Kidney (tissue), 22 donors: ENCODE measurements at places on chromosomes 6 and 20.

- peaks cover 6% of the 10 kb centered on the region for H3K4me1 ChIP-seq
- no peak overlapping the region for H3K4me3 ChIP-seq
- H3K27ac ChIP-seq, result no peak overlapping the region
- H3K36me3 ChIP-seq, result no peaks in the 10 kb centered on the region
Measured at GRCh38 chr6:157861184-157861583, 38.1 kb downstream of the SNX9 start.

GRCh38 chr6:88513920-88514319, 347.8 kb upstream of the CNR1 start:
- no peaks in the 10 kb centered on the region for H3K27me3 ChIP-seq
- H3K27ac ChIP-seq, result no peak overlapping the region
- DNase-seq, result no peak
- H3K36me3 ChIP-seq, result no peaks in the 10 kb centered on the region
- no peak overlapping the region for H3K4me3 ChIP-seq

DNA sequence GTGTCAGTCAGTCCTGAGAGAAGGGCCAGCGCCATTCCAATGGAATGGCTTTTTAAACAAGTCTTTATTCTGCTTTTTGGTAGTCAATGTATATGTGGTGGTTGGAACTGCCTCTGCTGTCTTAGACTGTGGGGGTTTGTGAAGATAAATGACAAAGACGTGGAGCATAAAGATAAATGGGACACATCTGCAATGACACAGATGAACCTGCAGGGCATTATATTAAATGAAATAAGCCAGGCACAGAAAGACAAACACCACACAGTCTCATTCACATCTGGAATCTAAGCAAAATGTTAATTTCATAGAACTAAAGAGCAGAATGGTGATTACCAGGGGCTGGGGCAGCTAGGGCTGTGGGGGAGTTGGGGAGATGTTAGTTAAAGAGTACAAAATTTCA, 912.8 kb upstream of the MAN1A1 start:
- H3K4me1 ChIP-seq, result no peaks in the 10 kb centered on the region
- H3K36me3 ChIP-seq, result no peaks in the 10 kb centered on the region
- H3K4me3 ChIP-seq, result no peak overlapping the region
- no peaks in the 10 kb centered on the region for H3K27me3 ChIP-seq
- H3K27ac ChIP-seq, result no peak overlapping the region

DNA sequence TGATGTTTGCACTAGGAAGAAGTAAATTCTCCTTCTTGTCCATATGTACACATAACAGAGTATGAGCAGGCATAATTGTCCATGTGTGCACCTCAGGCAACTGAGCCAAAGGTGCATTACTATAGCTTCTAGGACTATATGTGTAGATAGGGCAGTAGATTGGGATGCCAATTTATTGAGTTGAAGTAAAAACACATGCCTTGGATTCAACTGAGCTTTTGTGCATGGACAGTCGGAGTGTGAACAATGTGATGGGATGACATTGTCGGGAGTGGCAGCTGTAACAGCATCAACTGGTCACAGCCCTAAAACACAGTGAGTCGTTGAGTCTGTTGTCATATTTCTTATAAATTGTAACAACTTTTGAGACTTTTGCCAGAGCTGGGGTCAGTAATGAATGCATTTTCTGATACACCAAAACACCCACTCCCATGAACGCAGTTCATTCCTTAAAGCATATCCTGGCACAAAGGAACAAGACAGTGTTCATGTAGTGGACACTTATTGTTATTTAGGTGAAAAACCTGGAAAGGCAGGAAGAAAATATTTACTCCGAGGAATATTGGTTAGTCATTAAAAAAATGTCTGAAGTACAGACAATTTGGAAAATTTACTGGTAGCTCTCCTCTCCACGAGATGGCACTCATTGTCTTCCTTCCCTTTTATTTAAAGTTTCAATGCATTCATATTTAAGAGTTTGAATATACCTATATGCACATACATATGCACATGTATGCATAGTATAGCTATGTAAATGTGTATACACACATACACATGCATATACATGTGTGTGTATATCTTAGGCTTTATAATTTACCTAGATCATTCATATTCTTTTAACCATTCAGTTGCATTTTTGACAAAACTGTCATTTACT, 302.0 kb upstream of the STXBP5 start:
- H3K4me1 ChIP-seq, result no peaks in the 10 kb centered on the region
- H3K36me3 ChIP-seq, result no peaks in the 10 kb centered on the region
- no peak overlapping the region for H3K27ac ChIP-seq
- H3K27me3 ChIP-seq, result no peaks in the 10 kb centered on the region
- no peak overlapping the region for H3K4me3 ChIP-seq
- no peak for DNase-seq

GRCh38 chr20:58307270-58307669, 2.2 kb upstream of the RAB22A start:
- no peak for DNase-seq
- peak overlapping the region; percentile 30 for H3K4me3 ChIP-seq
- peak overlapping the region; percentile 65 for H3K27ac ChIP-seq

GRCh38 chr20:43681468-43681942, 14.6 kb downstream of the MYBL2 start:
- H3K4me3 ChIP-seq, result no peak overlapping the region
- no peaks in the 10 kb centered on the region for H3K27me3 ChIP-seq
- H3K36me3 ChIP-seq, result no peaks in the 10 kb centered on the region
- H3K27ac ChIP-seq, result no peak overlapping the region
- no peak for DNase-seq

GRCh38 chr20:13006825-13007224, 1.9 kb upstream of the SPTLC3 start:
- H3K36me3 ChIP-seq, result no peaks in the 10 kb centered on the region
- H3K27ac ChIP-seq, result no peak overlapping the region
- H3K27me3 ChIP-seq, result no peaks in the 10 kb centered on the region
- DNase-seq, result no peak

GRCh38 chr20:37511610-37512275, 9.3 kb upstream of the NNAT start:
- H3K4me1 ChIP-seq, result no peaks in the 10 kb centered on the region
- no peak for DNase-seq
- peaks cover 10% of the 10 kb centered on the region for H3K36me3 ChIP-seq
- H3K27me3 ChIP-seq, result no peaks in the 10 kb centered on the region
- no peak overlapping the region for H3K27ac ChIP-seq

DNA sequence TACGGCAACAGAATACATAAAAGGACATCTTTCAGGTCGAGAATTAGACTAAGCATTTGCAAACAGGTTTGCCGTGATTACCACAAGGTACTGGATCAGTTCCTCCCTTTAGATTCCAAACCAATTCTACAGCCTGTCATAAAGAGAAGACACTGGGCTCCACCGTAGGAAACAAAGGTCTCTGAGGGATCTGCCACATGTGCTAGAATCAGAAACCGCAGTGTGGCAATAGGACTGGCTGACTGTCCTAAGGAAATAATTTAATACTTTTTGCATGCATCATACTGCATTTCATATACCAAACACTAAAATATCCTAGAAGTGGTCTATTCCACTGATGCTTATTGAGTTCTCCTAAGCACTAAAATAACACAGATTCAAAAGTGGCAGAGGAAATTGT, 59.2 kb downstream of the POPDC3 start:
- DNase-seq, result no peak
- H3K4me1 ChIP-seq, result no peaks in the 10 kb centered on the region
- no peaks in the 10 kb centered on the region for H3K36me3 ChIP-seq
- H3K27ac ChIP-seq, result no peak overlapping the region
- no peak overlapping the region for H3K4me3 ChIP-seq
- no peaks in the 10 kb centered on the region for H3K27me3 ChIP-seq

GRCh38 chr6:121868206-121868605, 432.8 kb downstream of the GJA1 start:
- no peak overlapping the region for H3K4me3 ChIP-seq
- no peaks in the 10 kb centered on the region for H3K4me1 ChIP-seq
- no peaks in the 10 kb centered on the region for H3K27me3 ChIP-seq

- H3K4me3 ChIP-seq, result no peak overlapping the region
- no peak for DNase-seq
- no peaks in the 10 kb centered on the region for H3K4me1 ChIP-seq
- H3K27me3 ChIP-seq, result no peaks in the 10 kb centered on the region
- H3K27ac ChIP-seq, result no peak overlapping the region
- no peaks in the 10 kb centered on the region for H3K36me3 ChIP-seq
Measured at GRCh38 chr6:5481033-5481432, 219.7 kb downstream of the FARS2 start.

DNA sequence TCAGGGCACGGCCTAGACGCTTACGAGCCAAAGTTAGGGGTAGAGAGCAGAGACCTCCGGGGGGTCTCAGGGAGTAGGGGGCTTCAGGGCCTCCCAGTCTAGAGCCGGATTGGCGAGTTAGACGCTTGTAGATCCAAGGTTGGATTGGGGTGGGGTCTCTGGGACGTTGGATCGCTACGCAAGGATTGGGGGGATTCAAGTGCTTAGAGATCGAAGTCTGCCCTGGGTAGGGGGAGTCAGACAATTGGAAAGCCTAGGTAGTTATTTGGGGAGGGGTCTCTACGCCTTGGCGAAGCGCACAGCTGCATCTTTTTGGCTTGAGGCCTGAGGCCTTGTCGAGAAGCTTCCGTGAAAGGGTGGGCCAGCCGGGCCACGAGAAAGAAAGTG, 469 bp downstream of the STX16 start:
- H3K4me3 ChIP-seq, result peak overlapping the region; percentile 97
- H3K27ac ChIP-seq, result peak overlapping the region; percentile 93
- H3K36me3 ChIP-seq, result no peaks in the 10 kb centered on the region

DNA sequence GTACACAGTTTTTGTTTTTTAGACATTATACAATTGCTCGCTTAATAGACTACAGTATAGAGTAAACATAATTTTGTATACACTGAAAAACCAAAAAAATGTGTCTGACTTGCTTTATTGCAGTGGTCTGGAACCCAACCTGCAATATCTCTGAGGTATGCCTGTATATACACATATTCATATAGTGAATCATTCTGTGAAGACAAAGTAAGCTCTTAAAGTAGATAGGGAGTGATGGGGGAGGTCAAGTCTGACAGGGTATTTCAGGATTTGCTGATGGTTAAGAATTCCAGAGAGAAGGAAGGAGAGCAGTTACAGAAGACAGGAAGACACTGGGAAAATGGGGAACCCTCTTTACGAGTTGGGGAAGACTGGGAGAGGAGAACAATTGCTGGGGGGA, 417.9 kb downstream of the CD109 start:
- no peaks in the 10 kb centered on the region for H3K27me3 ChIP-seq
- no peaks in the 10 kb centered on the region for H3K36me3 ChIP-seq
- DNase-seq, result no peak
- no peak overlapping the region for H3K4me3 ChIP-seq

- no peaks in the 10 kb centered on the region for H3K4me1 ChIP-seq
- H3K36me3 ChIP-seq, result no peaks in the 10 kb centered on the region
- H3K4me3 ChIP-seq, result no peak overlapping the region
- DNase-seq, result peak; percentile 80
- H3K27ac ChIP-seq, result no peak overlapping the region
- H3K27me3 ChIP-seq, result no peaks in the 10 kb centered on the region
Measured at GRCh38 chr6:122839472-122839871, 50.4 kb downstream of the SMPDL3A start.
